ENCODE measurements at places on chromosomes 11 and 22. TPM values are rescaled to one million over a fixed set of nuclear protein-coding genes. Genes with fewer than 3 reads are reported as not detected.

DNA sequence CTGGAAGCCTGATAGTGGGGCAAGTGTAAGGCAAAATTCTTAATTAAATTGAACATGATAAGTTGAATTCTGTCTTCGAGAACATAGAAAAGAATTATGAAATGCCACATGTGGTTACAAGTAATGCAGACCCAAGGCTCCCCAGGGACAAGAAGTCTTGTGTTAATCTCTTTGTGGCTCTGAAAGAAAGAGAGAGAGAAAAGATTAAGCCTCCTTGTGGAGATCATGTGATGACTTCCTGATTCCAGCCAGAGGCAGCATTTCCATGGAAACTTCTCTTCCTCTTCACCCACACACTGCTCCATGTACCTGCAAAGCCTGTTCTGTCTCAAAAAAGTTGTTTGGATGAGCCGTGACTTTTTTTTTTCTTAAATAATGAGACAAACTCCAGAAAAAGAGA lies 1.9 kb upstream of the TYR start:
- H3K4me1 ChIP-seq, result no peaks in the 10 kb centered on the region
- no peak for DNase-seq
- H3K36me3 ChIP-seq, result no peaks in the 10 kb centered on the region

- DNase-seq, result no peak
- H3K4me1 ChIP-seq, result peaks cover 37% of the 10 kb centered on the region
- no peak overlapping the region for H3K4me3 ChIP-seq
- peak overlapping the region; percentile 69 for H3K27ac ChIP-seq
- no peaks in the 10 kb centered on the region for H3K27me3 ChIP-seq
These were observed 35.2 kb downstream of the ALG9 start for GRCh38 chr11:111836162-111836561.

SYNGR1 gene
- 12.8 TPM for total RNA-seq

OR51I1 gene
- total RNA-seq, result not detected
